ENCODE measurements at places on chromosomes 6 and 20.

DNA sequence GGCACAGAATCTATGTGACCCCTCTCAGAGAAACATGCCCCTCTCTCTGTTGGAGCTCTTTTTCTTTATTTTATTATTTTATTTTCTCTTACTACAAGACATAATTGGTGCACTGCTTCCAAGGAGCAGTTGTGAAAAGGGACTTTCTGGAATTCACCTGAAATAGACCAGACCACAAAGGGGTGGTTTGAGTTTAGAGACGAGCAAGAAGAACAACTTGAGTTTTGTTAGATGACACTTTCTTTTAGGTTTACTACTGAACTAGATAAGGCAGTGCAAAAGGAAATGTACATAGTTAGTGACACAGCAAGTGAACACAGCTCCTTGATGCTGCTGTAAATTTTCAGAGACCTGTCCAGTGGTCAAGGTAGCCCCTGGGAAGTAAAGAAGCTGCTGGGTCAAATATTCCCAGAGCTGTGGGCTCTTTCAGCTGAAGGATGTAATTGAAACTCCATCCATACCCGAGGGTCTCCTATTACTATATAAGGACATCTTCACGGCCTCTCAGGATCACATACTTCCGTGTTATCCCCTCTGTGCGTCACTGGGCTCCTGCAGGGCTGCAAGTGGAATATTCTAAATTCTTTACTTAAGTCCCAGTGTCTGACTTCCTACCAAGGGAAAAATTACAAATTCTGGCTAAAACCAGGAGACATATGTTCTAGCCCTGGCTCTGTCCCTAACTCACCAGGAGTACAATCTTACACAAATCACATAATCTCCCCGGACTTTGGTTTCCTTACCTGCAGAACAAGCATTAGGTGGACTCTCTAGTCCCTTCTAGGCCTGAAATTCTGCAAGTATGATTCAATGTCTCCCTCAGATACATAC, 69.1 kb upstream of the ADTRP start:
- DNase-seq: no peak

DNA sequence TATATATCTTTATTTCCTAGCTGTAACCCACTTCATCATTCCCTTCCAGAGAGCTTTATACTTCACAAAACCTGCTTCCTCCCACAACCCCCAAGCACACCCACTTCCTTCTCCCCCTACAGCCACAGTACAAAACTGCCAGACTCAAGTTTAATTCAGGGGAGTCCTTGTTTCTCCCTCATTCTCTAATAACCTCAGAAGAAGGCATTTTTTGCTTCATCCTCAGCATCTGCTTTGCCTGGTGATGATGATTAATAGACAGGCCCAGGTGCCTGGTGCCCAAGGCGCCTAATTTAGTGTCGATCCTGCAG, 414.3 kb downstream of the KIF16B start:
- no peak for DNase-seq

DNA sequence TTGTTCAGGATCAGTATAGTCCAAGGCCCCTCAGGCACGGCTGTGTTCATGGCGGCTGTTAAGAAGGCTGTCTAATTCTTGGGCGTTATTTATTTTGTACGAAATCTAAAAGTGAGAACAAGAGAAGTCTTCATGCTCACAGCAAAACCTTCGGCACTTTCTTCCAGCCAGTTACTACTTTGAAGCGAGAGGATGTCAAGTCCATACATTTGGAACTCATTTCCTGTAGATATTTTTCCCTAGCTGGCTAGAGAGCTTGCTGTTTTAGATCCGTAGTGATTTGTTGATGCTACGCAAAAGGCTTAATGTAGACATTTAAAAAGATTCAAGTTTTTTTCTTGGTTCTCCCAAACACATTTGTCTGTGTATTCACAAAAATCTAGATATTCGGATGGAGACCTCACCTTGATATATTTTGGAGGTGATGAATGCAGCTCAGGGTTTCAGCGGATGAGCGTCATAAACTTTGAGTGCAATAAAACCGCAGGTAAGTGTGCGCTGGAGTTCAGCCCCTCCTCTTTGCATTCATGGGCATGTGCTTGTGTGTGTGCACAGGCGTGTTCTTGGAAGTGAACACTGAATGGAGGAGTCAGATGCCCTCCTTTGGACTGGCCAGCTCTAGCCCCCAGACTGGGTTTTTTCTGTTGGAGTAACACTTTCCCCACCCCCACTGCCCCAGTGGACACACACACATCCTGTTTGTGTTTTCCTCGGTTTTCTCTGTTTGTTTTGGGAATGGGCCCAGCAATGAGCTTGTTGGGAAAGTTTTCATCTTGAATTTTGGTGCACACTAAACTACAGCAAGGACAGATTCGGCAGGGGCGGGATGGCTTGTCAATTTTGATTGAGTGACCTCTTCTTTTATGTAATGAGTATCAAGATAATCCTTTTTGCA, 65.4 kb downstream of the IGF2R start:
- no peak for DNase-seq

GRCh38 chr20:10893321-10893720, 219.5 kb upstream of the JAG1 start:
- no peak for DNase-seq

DNA sequence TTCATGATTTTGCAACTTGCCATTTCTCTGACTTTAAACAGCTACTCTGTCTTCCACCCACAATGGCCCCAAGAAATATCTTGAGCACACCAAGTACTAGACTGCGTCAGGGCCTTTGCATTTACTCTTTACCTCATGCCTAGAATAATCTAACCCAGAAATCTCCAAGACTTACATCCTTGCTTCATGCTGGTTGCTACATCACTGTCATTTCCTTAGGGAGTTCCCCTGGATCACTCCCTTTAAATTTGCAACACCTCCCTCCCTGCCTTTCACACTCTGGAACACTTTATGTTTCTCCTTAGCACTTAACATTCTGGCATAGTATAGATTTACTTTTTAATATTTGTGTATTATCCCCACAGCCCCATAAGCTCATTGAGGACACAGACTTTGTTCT, 4.9 kb upstream of the ELOVL5 start:
- DNase-seq: no peak

GRCh38 chr6:114327074-114327473, 15.7 kb downstream of the HS3ST5 start:
- DNase-seq: no peak

GRCh38 chr6:125097186-125097585, 56.4 kb upstream of the TPD52L1 start:
- no peak for DNase-seq

- no peak for DNase-seq
Observed at GRCh38 chr6:44699082-44699481, 311.6 kb downstream of the CDC5L start.

- DNase-seq: no peak
Observed at GRCh38 chr6:4727217-4727616, 49.0 kb upstream of the CDYL start.

DNA sequence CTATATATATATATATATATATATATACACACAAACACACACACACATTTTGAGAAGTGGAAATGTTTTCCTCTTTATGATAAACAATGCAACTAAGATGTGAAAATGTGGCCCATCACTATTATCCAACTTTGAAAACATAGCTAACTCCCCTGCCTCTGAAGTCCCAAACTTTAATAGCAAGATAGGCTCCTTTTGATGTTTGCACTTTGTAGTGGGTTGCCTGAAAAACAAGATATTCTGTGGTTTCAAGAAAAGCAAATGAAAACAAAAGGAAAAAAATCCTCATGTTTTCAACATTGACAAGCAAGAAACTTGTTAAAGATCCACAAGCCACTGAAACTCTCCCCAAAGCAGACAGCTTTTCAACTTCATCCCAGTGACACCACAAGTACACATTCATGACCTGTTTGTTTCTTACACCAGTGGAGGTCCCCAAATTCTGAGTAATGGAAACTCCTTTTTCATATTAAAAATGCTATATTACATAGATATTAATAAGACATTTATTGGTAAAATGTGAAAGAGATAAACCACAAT, 90.0 kb downstream of the IPCEF1 start:
- no peak for DNase-seq

- DNase-seq: no peak
Observed at GRCh38 chr20:13251904-13252297, 30.8 kb downstream of the ISM1 start.

- DNase-seq: no peak
Observed at GRCh38 chr6:116221911-116222310, 32.0 kb downstream of the TSPYL4 start.

GRCh38 chr6:22892452-22892851, 323.1 kb downstream of the HDGFL1 start:
- DNase-seq: no peak
